ENCODE measurements at places on chromosomes 7 and 10.
A peak's percentile ranks its signal among the peaks of the same experiment; 100 is the strongest.

DNA sequence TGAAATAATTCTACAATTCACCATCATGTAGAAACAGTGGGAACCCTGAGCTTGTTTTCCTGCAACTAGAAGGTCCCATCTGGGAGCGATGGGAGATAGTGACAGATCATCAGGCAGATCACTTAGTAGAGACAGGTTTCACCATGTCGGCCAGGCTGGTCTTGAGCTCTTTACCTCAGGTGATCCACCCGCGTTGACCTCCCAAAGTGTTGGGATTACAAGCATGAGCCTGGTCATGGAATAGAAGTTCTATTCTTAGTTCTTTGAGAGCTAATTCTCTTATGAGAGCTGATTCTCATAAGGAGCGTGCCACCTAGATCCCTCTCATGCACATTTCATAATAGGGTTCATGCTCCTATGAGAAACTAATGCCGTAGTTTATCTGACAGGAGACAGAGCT lies 778.0 kb upstream of the AUTS2 start:
- DNase-seq: no peak

GRCh38 chr7:33814400-33814799 lies 90.9 kb upstream of the BMPER start:
- DNase-seq: no peak

- no peak for DNase-seq
These were observed 328.3 kb upstream of the TEX47 start for GRCh38 chr7:89123871-89124270.

DNA sequence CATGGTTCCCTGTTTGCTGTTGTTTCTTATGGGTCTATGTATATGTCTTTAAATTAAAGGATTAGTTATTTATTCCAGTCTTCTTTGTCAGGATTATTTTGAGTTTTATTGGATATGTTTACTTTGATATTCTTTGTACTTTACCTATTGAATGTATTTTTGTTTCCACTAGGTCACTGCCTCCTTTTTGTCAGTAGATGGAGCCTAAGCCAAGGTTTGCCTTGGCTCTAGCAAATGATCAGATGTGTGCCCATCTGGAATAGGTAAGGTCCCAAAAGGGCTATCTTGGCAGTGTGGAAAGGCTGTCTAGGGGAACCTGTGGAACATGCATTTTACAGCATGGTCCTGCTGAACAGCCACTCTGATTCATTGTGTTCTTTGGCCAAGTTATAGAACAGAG lies 337.3 kb upstream of the GHITM start:
- no peak for DNase-seq

GRCh38 chr10:24744946-24745345 lies 21.3 kb upstream of the ARHGAP21 start:
- DNase-seq: no peak

GRCh38 chr10:131577178-131577555 lies 265.6 kb upstream of the TCERG1L start:
- DNase-seq: no peak

DNA sequence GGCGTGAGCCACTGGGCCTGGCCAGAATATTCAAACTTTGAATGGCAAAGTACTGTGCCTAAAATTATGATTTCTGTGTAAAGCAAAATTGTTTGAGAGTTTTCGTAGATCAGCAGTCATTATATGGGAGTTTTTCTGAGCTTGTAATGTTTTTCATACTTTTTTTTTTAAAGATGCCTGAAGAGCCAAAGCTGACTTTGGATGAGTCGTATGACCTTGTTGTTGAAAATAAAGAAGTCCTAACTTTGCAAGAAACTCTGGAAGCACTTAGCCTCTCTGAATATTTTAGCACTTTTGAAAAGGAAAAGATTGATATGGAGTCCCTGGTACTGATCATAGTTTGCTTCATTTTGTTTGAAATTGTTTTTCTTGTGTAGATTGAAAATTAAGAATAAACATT lies 26.7 kb downstream of the SEC23IP start:
- no peak for DNase-seq

- no peak for DNase-seq
These were observed 99.2 kb downstream of the ARID5B start for GRCh38 chr10:62000726-62001125.

DNA sequence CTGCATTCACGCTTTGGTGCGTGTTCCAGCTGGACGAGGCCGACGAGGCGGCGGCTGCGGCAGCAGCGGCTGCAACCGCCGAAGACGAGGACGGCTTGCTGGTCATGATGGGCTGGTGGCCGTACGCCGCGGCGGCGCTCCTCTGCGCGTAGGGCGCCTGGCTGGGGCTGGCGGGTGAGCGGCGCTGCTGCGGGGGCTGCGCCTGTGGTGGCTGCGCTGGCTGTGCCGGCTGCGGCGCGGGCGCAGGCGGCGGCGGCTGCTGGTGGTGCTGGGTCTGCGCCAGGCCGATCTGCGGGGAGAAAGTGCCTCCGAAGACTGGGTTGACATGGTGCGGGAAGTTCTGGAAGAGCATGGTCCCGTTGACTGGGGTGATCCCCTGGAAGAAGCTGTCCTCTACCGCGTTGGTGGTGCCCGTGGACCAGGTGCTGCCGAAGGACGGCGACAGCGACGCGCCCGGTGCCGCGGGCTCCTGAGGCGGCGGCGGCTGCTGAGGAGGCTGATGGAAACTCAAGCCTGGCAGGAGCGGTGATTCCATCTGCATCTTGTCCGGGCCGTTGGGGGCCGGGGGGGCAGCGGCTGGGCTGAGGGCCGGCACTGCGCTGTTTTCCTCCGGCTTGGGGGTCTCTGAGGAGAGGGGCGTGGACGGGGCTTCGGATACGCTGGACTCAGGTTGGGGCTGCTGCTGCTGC lies 51.1 kb downstream of the CPEB3 start:
- peak; percentile 47 for DNase-seq

DNA sequence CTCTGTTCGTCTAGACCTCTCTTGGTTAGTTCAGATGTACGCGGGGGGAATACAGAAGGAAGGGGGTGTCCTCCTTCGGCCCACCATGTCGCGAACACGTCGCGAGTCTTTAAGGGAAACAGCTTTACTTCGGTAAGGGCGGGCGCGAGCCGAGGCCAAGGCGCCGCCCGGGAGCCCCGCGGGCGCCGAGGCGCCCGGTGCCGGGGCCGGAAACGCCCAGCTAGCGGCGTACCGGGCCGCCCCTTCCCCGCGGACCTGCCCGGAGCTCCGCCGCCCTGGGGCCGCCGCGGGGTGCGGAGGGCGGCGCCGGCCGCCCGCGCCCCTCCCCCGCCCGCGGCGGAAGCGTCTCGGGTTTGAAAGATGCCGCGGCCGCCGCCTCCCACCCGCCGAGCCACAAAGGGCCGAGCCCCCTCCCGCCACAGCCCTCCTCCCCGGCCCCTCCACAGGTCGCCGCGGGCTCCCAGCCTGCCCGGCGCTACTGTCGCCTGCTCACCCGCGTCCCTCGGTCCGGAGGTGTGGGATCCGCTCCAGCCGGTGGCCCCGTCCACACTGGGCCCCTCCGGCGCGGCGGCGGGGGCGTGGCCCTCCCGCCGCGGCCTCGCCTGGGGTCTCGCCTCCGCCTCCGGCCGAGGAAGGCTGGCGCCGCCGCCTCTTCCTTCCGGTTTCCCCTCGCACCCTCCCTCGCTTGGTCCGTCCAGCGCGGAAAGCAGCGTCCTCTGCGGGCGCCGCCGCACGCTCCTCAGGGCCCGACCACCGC lies at the start of gene KBTBD2:
Gene KBTBD2 (minus strand): TSS at position 718 of the 757 bp plus-strand sequence. CDS start 12,156 bp downstream, outside the sequence.
- DNase-seq: peak; percentile 83

- peak; percentile 48 for DNase-seq
These were observed 149.2 kb downstream of the PRKAG2 start for GRCh38 chr7:151727579-151728285.

DNA sequence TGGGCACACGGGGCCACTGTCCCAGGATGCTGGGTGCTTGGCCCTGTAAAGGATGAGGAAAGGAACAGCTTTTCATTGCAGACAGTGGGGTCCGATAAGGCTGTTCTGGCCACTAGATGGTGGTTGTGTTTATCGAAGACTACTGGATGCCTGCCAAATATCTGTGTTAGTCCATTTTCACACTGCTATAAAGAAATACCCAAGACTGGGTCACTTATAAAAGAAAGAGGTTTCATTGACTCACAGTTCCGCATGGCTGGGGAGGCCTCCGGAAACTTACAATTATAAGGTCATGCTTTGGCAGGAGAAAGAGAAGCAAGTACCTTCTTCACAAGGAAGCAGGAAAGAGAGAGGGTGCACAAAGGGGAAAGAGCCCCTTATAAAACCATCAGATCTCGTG lies 32.2 kb upstream of the GARS1 start:
- no peak for DNase-seq

- no peak for DNase-seq
These were observed 10.0 kb downstream of the LOXL4 start for GRCh38 chr10:98257961-98258360.

GRCh38 chr10:26840938-26841732 lies 19.6 kb downstream of the ABI1 start:
- no peak for DNase-seq

DNA sequence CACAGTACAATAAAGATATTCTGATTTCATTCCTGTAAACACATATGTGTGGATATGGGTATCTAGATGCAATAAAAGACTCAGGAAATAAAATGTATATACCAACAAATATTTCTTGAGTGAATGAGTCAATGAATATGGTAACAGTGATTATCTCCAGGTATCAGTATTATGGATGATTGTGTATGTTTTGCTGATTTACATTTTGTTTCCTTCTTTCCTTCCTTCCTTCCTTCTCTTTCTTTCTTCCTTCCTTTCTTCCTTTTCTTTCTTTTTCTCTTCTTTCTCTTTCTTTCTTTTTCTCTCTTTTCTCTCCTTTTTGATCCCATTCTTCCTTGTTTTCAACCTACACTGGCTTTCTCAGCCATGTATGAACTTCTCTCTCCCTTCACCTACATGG lies 85.3 kb upstream of the DLX6 start:
- DNase-seq: no peak

DNA sequence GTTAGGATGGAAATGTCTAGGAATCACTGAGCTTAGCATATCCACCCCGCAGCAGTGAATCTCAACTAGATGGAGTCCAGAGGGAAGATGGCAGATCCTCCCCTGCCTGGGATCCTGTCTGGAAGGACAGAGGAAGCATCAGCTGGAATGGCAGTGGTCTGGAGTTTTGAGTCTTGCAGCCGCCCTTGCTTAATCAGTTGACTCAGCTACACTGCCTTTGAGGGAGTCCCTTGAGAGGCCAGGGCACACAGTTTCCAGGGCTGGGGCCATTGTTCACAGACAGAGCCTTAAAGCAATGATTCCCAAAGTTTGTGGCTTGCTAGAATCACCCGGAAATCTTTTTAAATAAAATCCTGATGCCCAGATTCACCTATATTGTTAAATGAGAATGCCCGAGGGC lies 128.1 kb downstream of the NT5C2 start:
- no peak for DNase-seq

GRCh38 chr10:119333146-119333792 lies 125.9 kb downstream of the GRK5 start:
- DNase-seq: peak; percentile 80

DNA sequence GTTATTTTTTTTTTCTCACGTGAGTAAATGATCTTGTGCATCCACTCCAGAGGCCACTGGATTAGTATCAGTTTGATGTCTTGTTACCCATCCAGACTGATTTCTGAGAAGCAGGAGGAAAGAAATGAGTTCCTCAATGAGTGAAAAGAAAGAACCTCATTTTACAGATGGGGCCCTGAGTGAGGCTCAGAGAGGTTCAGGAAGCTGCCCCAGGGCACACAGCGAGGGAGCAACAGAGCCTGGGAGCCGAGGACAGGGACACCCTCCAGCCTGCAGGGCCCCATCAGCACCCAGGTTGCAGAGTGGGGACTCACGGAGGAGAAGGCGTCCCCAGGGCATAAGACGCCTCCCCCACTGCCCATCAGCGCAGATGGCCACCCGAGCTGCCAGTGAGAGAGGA lies 30.9 kb upstream of the TNRC18 start:
- DNase-seq: no peak

DNA sequence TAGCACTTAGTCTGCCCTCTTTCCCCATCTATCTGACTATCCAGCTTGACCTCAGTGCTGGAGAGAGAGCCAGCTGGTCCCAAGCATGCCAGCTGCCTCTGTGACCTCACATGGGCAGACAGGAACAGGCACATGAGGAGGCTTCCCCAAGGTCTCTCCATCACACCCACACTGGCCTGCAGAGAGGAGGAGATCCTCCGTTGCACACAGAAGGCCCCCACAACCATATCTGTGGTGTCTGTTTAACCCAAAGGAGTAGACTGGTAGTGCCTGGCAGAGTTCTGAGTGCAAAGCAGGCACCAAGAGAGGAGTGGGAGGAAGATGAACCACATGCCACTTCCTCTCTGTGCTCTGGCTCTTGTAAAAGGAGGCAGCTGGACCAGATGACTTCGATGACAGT lies 4.8 kb upstream of the ANK3 start:
- DNase-seq: no peak

DNA sequence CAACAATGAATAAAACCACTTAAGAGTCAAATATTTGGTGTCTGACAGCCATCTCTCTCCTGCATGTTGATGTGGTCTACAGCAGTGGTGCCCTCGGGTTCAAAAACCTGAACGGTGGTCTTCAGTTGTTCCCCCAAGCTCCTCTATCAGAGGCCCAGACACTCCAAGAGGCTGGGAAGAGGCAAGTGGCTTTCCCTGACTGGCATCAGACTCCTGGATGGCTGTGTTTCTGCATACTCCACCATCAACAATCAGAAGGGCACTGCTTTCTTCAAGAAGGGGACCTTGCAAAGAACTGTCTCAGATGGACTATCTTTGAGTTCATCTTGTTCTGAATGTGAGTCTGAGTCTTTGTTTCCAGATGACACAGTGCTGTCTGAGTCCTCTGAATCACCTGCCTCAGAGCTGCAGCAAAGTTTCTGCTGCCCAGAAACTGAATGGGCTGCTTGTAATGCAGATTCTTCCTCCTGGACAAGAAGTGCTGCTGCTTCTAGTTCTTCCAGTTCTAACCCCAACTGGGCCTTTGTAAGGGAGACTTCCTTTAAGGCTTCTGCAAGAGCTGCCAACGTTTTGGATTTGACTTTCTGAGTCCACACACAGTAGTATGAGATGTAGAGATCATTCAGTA lies 5.9 kb upstream of the SGMS1 start:
- no peak for DNase-seq

GRCh38 chr10:95513008-95513589 lies 48.1 kb downstream of the SORBS1 start:
- DNase-seq: no peak

Data from CD4-positive, alpha-beta T cell treated with Interleukin-17A for 4 hours (primary cell).